ENCODE measurements at places on chromosomes 4 and X. TPM values are rescaled to one million over a fixed set of nuclear protein-coding genes. Genes with fewer than 3 reads are reported as not detected.

DNA sequence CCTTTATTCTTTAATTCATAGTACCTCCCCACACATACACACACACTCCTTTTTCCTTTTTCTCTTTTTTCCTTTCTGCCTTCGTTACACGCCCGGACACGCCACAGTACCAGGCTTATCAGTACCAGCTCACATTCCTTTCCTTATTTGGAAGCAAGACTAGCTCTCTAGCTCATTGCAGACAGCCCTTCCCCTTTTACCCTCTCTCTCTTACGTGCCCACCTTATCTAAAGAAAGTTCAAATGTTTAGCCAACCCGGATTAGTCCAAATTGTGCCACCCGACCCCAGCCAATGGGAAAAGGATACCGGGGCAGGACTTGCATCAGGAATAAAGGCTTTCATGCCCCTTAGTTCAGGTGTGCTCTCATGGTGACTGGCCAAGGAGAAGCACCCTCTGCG, 194.7 kb upstream of the VCX3A start:
- DNase-seq = no peak

DNA sequence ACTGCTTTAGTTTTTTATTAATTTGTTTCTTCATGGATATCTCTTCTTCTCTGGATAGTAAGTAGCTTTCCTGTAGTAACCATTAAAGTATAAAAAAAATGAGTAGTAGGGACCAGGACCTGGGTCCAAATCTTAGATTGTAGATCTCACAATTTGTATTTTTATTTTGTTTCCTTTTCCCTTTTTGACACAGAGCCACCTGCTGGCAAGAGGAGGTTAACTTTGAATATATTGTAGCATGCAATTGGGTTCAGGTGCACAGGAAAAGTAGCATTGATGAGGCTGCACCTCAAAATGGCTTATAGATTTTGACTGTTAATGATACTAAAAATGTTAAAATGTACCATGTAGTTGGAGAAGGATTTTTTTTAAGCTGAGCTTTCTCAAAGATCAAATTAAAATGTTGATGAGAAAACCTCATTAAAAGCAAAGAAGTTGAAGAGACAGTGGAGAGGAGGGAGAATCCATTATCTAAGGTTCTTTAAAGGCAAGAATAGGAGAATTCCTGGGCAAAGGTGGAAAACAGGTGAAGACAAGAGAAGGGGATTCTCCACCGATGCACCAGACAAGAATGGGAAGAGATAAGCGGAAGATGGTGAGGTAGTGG, 48.3 kb upstream of the HPGDS start:
- no peak for DNase-seq

Gene MAGEB4
- not detected for polyA plus RNA-seq

DNA sequence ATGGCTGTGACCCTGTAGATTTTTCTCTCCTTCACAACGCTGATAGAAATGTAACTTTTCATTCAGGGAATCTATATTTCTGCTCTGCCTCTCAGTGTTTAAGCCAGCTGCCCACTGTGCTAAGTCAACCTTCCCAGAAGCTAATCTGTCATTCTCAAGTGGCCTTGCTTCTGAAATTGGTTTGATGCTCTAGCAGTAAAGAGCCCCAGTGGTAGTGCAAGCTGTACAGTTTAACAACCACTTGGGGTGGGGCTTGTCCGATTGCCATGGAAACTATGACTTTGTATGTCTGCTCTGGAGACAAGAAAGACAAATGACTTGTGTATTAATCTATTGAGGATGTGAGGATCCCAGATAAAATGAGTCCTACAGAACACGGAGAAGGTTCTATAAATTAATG, 620.9 kb upstream of the GALNT7 start:
- no peak for DNase-seq

DNA sequence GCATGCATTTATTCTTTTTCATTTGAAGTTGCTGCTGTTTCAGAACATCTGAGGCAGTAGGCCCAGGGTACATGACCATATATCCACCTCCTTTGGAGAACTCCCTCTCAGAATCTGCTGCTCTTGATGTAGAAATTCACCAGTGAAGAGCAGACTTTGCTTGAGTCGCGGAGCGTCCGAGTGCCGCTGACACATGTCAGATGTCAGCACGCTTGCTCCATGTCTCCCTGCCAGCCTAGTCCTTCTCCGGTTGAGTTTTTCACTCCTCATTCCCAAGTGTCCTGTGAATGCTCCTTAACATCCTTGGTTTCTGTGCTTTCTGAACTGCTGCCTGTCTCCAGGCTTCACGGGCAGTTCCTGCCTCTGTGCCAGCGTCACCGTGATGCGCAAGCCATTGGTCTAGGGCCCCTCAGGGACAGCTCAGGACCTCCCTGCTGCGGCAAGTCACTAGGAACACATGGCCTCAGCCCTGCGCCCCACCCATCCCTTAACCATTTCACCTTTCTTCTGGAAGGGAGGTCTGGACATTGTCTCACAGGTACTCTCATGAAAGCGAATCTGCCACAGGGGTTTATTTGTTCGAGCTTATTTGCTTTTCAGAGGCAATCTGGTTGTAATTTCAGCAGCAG, 93.1 kb upstream of the RBPJ start:
- DNase-seq = no peak

DNA sequence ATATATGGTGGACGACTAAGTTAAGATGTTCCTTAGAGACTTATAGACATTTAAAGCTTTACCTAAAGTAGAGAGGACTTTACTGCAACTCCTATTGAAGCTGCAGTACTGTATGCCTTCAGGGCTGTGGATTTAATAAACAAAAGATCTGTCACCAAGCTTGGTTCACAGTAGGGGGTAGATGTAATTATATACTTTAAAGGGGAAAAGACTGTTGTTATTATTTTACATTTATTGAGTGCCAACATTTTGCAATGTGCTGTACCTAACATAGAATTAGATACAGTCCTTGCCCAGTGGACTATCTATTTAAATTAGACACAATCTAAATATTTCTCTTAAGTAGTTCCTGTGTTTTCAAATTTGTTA, 67.2 kb downstream of the SLIT2 start:
- no peak for DNase-seq

GRCh38 chr4:73917081-73917501, 47.9 kb downstream of the CXCL1 start:
- no peak for DNase-seq

DNA sequence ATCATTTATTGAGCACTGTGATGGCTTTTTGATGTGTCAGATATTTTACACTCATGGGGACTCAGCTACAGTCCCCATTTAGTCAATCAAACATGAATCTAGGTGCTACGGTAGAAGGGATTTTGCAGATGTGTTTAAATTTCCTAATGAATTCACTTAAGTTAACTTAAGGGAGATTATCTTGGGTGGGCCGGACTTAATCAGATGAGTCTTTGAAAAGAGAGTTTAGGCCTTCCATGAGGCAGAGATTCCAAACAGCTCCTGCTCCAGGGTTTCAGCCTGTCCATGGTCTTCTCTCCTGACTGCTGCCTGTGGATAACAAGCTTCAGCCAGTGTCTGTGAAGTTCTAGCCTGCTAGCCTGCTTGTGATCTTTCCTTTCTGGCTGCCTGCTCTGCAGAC, 202.4 kb downstream of the IDS start:
- no peak for DNase-seq

Gene UGT2B7
- polyA plus RNA-seq = 0.19 TPM

- no peak for DNase-seq
Observed at GRCh38 chr4:88411491-88412096, 32.9 kb downstream of the HERC6 start.

DNA sequence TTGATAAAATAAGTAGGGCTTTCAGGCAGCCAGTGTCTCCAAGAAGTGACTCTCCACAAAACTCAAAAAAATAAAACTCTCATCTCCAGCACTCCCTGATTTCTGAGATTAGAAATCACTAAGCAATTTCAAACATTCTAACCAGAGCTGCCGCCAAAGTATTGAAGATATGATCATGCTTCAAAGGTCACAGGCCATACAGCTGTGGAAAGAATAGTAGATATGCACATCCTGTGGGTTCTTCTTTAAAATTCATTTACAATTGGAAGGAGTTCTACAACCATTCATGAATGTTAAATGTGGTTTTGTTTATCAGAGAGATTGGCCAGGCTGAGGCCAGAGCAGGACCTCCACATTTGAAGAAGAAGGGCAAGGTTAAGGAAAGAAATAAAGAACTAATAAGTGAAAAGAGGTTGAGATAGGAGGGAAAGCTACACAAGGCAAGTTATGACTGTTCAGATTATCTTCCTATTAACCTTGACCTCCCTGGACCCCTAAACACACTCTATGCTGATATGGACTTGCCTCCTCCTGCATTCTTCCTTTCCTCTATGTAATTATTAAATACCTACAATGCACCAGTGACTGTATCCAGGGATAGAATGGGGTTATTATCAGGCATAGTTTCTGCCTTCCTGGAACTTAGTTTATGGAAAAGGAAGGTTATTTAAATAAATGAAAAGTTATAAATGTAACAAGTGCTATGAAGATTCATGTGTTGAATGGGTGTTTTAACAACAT, 56.4 kb downstream of the USP38 start:
- no peak for DNase-seq

DNA sequence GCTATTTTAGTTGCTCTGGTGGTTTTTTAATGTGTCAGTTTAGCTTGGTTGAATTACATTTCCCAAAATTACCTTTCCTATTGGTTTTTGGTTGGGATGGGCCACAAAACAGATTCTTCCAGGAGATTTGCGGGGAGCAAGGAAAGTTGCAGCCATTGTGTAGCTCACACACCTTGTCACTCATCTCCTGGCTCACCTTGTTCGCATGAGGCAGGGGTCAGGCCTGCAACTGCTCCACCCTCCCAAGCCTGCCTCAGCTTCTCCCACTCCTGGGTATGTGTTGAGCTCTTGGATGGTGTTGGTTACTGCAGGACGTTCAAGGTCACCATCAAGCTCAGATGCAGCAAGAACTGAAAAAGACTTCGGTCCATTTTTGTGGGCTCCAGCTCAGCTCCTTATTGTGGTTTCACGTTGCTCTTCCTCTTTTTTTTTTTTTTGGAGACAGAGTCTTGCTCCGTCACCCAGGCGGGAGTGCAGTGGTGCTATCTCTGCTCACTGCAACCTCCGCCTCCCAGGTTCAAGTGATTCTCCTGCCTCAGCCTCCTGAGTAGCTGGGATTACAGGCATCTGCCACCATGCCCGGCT, 95.6 kb upstream of the METTL14 start:
- no peak for DNase-seq

DNA sequence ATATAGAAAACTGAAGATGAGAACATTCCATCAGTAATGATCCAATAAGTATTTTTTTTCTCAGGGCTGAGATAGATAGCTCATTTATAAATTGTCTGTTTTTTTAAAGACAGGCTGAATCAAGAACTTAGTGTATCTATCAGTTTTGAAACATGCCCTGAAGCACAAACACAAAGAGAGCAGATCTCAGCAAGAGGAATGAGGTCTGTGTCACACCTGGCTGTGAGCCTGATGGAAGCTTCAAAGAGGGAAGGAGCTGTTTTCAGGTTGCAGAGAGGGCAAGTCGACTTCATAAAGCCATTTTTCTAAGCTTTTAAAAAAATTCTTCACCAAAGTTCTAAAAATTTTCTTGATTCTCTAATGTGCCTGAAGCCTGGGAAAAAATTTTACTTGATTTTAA, 434.9 kb downstream of the PDGFC start:
- DNase-seq = no peak

Gene ZNF630
- 2.8 TPM for polyA plus RNA-seq

- no peak for DNase-seq
Observed at GRCh38 chr4:53088152-53088551, 226.0 kb downstream of the RASL11B start.

DNA sequence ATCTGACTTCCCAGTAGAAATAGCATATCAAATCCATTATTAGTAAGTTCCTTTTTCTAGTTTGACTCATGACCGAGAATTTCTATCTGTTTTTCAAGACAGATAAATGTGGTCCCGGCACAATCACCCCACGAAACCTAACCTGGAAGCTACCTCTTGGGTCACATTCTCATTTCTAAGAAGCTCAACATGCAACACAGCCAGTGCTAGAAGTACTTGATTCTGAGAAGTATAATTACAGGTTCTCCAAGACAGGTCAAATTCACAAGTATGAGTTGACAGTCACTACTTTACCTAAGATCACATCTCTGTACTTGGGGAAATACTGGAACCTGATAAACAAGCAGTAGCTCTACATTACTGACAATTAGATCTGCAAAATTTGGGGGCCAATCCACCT, 54.0 kb upstream of the PLAC1 start:
- no peak for DNase-seq

DNA sequence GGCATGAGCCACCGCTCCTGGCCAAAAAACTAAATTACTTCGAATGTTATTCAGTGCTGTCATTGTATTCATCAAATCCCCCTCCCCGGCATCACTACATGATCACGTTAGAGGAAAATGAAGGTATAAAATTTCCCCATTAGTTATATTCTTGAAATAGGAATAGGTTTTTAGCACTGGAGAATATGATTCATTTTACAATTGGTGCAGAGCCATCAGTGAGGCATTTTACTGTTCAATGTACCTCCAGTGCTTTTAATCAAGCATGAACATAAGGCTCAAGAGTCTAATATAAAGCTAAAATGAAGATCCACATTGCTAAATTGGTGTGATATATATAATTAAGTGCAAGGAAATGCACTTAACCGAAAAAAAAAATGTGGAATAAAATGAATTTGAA, 18.3 kb downstream of the KLF3 start:
- no peak for DNase-seq

DNA sequence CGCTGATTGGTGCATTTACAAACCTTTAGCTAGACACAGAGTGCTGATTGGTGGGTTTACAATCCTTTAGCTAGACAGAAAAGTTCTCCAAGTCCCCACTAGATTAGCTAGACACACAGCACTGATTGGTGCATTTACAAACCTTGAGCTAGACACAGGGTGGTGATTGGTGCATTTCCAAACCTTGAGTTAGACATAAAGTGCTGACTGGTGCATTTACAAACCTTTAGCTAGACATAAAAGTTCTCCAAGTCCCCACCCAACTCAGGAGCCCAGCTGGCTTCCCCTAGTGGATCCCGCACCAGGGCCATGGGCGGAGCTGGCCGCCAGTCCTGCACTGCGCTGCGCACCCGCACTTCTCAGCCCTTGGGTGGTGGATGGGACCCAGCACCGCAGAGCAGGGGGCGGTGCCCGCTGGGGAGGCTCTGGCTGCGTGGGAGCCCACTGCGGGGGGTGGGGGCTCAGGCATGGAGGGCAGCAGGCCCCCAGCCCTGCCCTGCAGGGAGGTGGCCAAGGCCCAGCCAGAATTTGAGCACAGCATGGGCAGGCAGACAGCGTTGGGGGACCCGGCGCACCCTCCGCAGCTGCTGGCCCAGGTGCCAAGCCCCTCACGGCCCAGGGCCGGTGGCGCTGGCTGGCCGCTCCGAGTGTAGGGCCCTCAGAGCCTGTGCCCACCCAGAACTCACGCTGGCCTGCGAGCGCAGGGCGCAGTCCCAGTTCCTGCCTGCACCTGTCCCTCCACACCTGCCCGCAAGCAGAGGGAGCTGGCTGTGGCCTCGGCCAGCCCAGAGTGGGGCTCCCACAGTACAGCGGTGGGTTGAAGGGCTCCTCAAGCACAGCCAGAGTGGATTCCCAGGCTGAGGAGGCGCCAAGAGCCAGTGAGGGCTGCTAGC, 608.9 kb upstream of the LCORL start:
- no peak for DNase-seq

GRCh38 chr4:159229164-159229563, 126.3 kb downstream of the RAPGEF2 start:
- DNase-seq = no peak

GRCh38 chr4:120318196-120318846, 251.7 kb upstream of the MAD2L1 start:
- no peak for DNase-seq

All from forelimb muscle (tissue), 1 donor.